Ascending aorta (tissue), 2 donors: ENCODE measurements at places on chromosomes 4 and X. TPM values are rescaled to one million over a fixed set of nuclear protein-coding genes. Genes with fewer than 3 reads are reported as not detected.

- DNase-seq: peak; percentile 77
Measured at GRCh38 chrX:15686818-15687685, 22.4 kb upstream of the CLTRN start.

- DNase-seq: no peak
Measured at GRCh38 chrX:148984238-148984637, 483.8 kb downstream of the AFF2 start.

DNA sequence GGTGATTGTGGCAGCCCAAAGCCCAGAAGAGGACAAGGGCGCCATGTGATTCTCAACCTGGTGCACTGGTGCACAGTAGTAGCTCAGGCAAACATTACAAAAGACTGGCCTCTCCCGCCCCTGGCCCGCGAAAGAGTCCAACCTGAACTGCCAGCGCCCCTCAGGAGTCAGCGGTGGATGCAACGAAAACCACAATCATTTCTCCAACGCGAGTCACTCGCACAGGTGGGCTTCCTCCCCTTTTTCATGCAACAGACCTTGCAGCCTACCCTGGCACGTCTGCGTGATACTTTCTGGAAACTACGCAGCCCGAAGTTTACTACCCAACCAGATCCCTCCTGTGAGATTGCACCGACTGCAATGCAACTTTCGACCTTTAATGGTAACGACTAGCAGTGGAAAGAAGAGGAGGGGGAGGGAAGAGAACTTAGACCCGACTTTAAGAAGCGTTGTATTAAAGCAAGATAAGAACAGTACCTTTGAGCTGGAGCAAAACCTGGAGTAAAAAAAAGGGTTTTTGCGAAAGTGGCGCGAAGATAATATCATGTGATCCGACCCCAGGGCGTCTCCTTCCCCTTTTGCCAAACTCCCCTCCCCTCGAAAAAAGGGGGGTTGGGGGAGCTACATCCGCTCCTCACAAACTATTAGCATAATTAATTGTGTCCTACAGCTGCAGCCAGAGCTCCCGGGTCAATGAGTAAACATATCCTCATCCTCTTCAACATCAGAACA lies 63.3 kb upstream of the CCDC160 start:
- no peak for DNase-seq

DNA sequence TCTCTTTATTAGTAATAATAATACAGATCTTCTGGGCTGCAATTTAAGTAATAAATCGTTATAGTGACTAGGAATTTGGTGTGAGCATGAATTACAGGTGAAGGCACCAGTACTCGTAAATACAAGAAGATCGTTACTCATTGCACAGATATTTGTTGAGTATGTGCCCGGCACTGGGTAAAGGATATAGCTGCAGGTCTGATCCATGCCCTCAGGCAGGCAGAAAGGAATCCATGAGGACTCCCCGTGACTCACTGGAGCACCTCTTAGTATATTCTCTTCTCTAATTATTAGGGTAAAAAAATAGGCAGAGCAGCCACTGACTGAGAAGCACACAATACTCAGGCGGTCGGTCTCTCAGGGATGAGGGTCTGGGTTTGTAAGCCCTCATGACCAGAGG lies 868.3 kb downstream of the RAB28 start:
- no peak for DNase-seq

- DNase-seq: no peak
Measured at GRCh38 chr4:177322881-177323280, 13.2 kb downstream of the NEIL3 start.

The SERPINA7 gene
- total RNA-seq: 0.75 TPM
